ENCODE measurements at places on chromosomes 2 and 18.

DNA sequence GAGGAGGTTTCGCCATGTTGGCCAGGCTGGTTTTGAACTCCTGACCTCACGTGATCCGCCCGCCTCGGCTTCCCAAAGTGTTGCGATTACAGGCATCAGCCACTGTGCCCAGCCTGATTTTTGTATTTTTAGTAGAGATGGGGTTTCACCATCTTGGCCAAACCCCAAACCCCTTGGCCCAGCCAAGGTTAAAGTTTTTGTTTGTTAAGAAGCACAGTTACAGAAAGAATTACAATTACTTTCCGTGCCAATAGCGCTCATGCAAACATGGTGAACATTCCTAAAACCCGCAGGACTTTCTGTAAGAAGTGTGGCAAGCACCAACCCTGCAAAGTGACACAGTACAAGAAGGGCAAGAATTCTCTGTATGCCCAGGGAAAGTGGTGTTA lies 26.1 kb downstream of the ITSN2 start:
- no peak for DNase-seq

GRCh38 chr2:25586726-25587144 lies 86.6 kb downstream of the DTNB start:
- DNase-seq: no peak

GRCh38 chr2:234425639-234426603 lies 71.0 kb downstream of the ARL4C start:
- DNase-seq: no peak

GRCh38 chr2:213551526-213551925 lies 267.3 kb downstream of the SPAG16 start:
- DNase-seq: no peak

DNA sequence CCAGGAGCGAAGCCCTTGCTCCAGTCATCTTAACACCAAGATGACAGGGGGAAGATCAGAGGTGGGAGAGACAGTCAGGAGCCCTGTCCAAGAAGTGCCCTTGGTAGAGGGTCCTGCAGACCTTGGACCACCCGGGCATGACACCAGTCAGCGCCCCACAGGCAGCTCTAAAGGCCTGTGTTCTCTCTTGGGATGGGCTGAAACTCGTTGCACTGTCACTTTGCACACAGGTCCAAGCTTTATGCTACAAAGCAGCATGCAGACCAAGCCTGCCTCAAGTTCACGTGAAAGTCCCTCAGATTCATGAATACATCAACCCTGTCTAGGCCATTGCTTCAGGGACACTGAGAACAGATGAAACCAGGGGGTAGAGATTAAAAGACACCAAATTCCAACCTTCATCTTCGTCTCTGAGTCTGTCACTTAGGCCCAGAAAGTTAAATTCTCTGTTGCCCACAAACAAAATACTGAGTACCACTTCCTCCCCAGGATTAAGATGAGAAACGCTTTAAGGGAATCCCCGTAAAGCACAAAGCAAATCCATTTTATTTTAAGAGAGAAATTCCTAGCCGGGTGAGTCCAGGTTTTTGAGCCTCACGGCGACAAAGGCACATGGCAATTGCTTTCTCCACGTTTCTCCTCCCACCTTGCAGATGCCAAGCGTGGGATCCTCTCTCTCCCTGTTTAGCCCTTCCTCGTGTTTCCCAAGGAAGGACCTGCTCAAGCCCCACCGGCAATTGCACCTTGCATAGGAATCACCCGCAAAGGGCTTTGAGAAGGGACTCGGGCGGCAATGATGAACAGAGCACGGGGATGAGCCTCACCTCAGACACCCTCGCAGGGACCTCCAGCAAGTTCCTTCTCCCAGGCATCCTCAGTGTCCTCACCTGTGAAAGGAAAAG lies 75.0 kb upstream of the ID2 start:
- no peak for DNase-seq
